Activated naive CD4-positive, alpha-beta T cell treated with anti-CD3 and anti-CD28 coated beads, Interleukin-2, amount 50 U/mL, for 72 hours (primary cell): ENCODE measurements at places on chromosomes 2 and 18. TPM values are rescaled to one million over a fixed set of nuclear protein-coding genes. Genes with fewer than 3 reads are reported as not detected.

The PAX3 gene
- total RNA-seq: not detected

The IL36G gene
- total RNA-seq: not detected

The PSMA8 gene
- 0.73 TPM for total RNA-seq

The STPG4 gene
- 0.55 TPM for total RNA-seq
